ENCODE measurements at places on chromosomes 2 and 18.

DNA sequence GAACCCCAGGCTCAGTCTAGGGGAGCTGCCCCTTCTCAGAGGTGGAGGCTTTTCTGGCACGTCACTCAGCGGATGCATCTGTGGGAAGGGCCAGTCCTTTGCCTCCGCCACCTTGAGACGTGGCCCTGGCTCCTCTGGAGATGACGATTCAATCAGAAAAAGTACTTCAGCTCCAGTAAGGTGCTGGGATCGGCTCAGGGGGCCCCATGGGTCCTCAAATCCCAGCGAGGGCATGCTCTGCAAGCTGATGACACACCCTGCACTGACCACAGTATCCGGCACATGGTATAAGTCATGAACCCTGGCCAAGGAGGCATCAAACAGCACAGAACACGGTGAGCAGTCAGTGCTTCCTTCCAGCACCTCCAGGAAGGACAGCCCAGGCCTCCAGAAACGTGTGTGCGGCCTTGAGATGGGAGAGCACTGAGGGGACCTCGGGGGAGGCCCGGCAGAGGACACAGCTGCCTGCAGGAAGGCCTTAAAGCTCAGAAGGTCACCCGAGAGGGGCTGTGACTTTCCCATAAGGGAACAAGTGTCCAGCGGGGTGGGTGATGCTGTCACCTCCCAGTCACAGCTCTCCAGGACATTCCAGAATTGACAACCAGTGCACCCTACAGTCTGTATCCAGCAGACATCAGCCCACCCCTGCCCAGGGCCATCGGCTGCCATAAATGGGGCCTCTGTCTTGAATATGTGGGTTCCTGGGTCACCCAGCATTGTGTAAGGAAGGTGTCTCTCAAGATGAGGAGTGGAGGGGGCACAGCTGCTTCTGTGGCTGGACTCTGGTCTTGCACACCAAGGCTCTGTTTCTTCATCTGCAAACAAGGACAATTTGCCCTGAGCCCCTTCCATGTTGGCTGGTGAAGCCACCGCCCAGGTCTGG is 205.8 kb downstream of the NDUFA10 start:
- DNase-seq: no peak

DNA sequence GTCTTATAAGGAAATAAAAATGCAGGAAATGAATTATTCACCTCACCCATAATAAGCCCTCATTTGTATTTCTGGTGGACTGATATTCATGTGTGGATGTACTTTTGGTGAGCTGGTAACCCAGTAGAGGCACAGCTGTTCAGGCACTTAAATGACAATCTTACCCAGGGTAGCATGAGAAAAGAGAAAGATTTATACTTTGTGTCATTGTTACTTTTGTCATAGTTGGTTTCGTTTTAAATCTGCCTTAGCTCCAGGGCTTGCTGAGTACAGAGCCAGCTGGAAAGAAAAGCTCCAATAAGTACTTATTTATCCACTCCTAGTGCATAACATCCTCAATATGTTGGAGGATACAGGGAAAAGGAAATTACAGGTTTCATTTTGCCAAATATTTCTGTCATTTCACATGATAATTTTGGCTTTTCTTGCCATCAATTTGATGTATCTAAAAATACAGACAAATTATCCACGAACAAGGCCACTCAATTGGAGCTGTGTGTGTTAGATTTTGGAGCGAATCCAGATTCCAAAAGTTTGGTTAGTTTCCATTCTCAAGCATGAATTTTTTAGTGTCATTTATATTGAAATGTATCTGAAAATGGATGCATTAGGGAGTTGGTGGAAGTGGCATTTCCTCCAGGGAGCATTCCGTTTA is 1276.1 kb upstream of the FAM98A start:
- no peak for DNase-seq

GRCh38 chr2:181743723-181744031 is 63.4 kb upstream of the NEUROD1 start:
- no peak for DNase-seq

- no peak for DNase-seq
Observed at GRCh38 chr2:46042207-46042637, 255.0 kb upstream of the EPAS1 start.

GRCh38 chr2:145744541-145745386 is 1224.8 kb upstream of the ZEB2 start:
- no peak for DNase-seq

GRCh38 chr2:235444101-235444597 is 49.7 kb upstream of the AGAP1 start:
- DNase-seq: no peak

- DNase-seq: no peak
Observed at GRCh38 chr2:216504376-216504762, 5.7 kb downstream of the RPL37A start.

DNA sequence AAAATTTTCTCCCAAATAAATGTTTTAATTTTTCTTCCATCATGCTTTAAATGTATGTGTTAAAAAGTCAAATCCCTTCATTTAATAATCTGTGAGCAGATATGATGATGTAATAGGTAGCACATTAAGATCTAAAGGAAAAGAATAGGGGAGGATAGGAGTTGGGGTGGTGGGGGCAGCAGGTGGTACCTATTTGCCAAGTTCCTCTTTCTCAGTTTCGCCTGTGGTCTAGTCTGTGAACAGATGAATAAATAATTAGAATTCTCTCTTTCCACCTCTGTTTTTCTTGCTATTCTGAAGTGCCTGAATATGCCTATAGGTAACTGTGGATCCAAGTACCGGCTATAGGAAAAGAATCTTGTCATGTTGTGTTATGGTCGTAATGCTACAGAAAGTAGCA is 152.5 kb downstream of the NRXN1 start:
- DNase-seq: no peak

DNA sequence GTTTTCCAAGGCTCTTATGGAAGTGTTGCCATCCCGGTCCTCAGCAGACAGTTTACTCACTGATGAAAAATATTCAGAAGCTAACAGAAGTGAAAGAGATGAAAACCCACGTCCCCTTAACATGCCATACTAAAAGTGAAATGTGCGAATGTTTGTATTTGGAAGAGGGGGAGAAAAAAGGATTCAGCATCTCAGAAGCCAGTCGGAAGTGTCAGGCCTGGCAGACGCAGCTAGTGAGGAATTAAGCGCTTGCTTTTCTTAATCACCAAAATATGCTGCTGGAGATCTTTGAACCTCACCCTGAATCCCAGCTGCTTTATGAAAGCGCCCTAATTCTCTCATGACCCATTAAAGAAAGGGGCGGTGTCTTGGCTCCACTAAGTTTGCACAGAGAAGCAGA is 653.7 kb downstream of the DCDC2C start:
- no peak for DNase-seq
